ENCODE measurements at places on chromosomes 2 and 18.

- DNase-seq: no peak
Measured at GRCh38 chr18:23661735-23662308, 889 bp downstream of the ANKRD29 start.

- peak; percentile 83 for DNase-seq
Measured at GRCh38 chr18:31101183-31102024, 817 bp downstream of the DSC2 start.

DNA sequence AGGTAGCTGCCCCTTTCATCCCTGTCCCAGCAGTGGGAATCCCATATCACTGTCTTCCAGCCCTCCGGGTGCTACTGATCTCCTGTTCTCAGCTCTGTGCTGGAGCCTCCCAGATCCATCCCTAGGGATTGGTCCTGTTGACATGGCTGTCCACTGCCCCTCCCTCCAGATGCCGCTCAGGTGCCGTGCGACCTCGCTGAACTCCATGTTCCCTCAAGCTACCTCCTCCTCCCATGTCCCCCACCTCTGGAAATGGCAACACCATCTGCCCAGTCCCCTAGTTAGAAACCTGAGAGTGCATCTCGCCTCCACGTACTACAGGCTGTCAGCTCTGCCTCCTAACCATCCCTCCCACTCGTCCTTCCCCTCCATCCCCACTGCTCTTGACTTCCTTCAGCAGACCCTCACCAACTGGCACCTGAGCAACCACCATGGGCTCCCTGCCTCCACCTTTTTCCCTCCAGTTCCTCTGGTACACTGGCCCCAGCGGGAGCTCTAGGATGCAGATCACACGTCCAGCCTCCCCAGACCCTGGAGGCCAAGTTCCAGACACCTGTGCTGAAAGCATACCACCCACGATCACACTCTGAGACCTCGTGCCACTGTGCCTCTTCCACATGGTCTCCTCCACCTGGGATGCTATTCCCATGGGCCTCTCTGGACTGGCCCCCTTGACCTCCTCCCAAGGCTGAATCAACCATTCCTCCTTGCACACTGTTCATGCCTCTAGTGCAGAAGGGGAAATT is 106.8 kb downstream of the KLHL29 start:
- DNase-seq: no peak

GRCh38 chr18:46163091-46163490 is 58.9 kb downstream of the HAUS1 start:
- DNase-seq: no peak

DNA sequence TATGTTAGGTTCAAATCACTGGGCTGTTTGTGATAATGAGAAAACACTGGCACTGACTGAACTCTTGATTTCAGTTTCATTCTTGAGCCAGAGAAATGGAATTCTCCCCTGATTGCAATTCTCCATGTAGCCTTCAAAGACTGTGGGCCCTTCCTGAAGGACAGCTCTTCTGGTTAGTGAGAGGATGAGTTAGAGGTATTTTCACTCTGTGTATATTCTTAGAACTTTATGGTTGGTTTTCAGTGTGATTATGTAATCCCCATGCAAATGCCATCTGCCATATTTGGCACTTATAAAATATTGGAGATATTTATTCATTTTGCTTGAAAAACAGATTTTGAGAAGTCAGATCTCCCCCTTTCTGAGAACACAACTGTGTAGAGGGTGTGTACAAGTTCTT is 323.7 kb downstream of the SLC4A3 start:
- peak; percentile 4 for DNase-seq

DNA sequence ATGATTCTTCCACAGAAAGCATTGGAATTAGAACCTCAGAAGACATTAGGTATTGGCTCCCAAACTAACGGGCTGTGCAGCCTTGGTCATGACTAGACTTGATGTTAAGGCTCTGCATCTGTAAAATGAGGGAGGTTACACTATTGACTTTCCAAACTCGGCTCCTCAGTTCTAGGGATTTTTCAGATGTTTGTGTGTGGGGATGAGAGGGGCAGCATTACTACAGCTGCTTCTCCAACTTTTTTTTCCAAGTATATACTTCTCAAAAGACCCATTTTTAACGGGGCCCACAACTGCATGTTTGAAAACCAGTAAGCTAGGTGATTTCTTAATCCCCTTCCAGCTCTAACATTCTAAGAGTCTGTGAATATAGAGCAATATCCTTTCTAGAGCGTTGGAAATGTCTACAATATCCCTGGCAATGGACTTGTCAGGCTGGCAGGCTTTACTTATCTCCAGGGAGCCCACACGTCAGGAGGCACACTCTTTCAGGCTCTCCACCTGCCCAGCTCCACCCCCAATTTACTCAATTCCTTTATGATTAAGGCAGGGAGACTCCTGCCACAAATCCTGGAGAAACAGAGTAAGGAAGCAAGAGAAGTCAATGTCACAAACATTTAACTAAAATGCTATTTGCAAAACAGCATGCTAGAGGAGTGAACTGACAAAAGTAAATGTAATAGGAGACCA is 844 bp upstream of the MPV17 start:
- DNase-seq: no peak

DNA sequence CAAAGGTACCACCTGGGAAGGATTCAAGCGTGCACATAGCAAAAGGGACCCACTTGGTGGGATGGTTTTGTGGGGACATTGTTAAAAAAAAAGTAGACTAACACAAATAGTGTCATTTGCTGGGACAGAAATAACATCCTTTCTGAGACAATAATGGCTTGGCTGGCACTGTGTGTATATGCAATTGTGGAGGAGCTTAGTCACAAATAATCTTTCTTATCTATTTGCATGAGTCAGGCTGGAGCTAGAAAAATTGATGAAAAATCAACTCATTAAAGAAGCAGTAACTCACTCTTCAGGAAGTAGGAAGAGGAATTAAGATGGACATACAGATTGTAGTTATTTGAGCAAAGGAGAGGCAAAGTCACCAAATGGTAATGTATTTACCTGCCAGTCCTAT is 29.5 kb upstream of the ITGB6 start:
- no peak for DNase-seq

- no peak for DNase-seq
Measured at GRCh38 chr2:80815259-80815658, 510.7 kb upstream of the LRRTM1 start.

DNA sequence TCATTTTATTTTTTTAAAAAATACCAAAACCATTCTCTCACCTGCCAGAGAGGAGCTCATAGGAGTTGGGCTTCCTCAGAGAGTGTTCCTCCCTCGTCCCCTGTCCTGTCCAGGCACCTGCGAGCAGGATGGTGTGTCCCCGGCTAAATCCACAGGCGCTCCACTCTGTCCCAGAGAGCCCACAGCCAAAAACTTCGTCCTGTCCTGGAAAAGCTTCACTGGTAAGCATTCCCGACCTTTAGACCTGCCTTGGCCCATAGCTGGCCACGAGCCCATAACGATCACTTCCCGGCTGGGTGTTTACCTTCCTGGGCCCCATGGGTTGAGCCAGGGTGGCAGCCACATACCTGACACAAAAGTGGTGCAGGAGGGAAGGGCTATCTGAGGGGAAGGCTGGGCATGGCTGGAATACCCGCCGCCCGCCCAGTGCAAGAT is at the start of gene NGEF:
Gene NGEF, minus strand, starts transcription at position 230 of the 435 bp plus-strand sequence. CDS start 38,366 bp downstream, outside the sequence.
- no peak for DNase-seq

DNA sequence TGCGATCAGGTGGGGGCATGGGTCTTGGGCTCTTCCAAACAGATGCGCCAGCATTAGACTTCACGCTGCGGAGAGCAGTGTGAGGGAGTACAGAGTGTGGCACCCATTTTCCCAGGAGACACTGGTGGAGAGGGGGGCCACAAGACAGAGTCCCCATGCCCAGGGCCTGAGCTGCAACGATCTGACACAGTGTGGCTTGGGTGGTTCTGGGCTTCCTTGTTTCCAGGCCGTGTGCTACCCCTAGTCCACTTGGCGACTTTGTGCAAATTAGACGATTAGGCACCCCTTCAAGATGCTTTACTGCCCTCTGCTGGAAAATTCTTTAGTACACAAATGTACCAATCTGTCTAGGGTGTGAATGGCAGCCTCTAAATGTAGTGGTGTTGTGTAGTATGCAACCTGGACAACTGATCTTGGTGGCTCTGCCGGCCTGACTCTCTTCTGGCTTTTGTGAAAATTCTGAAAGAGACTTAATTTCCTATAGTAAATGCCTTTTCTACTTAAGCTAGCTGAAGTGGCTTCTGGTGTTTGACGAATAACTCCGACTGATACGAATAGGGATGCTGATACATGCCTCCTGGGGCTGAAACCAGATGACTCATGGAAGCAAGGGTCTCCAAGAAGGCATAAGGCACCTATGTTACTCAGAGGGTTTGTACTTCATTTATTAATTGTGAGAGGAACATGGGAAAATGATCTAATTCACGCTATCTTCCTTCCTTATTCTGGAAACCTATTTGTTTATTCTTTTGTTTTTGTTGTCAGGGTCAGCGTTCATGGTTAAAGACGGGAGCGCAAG is 92.3 kb upstream of the SMAD2 start:
- DNase-seq: peak; percentile 94

- DNase-seq: peak; percentile 70
Measured at GRCh38 chr2:112121682-112122254, 16.4 kb upstream of the FBLN7 start.

DNA sequence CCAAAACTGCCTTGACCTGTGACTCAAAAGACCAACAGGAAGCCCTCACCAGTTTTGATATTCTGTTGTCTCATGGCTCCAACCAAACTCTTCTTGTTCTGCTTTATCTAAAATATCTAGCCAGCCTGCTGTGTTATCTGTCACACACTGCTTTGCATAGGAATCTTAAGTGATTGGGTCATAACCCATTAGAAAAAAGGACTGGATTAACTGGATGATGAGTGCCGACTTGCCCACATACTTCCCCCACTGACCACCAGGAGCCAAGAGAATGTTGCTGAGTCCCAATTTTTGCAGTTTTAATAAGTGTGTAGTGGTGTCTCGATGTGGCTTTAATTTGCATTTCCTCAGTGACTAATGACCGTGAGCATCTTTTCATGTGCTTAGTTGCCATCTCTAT is 6.5 kb downstream of the MOGAT1 start:
- peak; percentile 47 for DNase-seq

GRCh38 chr2:195612611-195613495 is 44.2 kb upstream of the SLC39A10 start:
- DNase-seq: no peak

DNA sequence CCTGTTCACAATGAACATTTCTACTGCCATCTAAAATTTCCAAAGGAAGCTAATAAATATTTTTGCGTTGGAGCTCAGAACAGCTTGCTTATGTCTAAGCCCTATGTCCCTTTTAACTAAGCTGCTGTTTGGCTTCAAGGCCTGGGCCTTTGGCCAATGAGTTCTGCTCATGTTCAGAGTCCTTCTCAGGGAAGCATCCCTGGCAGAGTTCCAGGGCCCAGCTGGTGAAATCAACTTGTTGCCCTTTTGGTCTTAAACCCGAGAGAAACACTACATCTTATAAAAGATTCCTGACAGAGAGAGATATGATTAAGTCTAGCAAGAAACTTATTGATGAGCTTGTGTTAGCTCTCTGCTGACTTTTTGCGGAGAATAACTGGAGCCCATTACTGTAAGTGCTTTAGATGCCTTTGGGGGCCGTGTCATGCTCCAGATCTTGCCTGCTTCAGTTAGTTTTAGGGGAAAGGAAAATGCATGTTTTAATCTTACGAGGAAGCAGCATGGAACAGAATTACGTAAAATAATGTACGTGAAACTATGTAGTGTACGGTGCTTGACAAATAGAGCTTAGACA is 102.5 kb upstream of the NOSTRIN start:
- no peak for DNase-seq

GRCh38 chr2:31170071-31170698 is 31.9 kb upstream of the GALNT14 start:
- DNase-seq: peak; percentile 79

DNA sequence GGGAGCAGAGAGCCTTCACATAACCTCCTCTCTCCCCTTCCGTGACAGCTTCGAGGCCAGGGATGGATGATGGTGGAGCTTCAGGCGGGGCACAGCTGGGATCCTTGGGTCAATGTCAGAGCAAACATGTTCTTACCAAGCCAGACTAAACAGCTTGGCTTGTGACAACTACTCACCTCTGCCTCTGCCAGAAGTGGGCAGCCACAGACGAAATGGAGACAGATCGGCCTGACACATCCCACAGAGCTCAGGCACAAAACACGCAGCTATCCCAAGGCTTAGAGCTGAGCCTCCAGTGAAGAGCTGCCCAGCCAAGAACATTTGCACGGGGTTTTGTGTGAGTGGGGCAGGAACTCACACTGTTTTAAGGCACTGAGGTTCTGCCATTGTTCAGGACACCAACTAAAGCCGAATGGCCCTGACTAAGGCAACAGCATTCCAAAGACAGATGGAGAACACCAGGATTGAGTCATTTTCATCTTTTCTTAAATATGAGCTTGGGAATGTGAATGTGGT is 12.8 kb downstream of the PXDN start:
- DNase-seq: no peak

DNA sequence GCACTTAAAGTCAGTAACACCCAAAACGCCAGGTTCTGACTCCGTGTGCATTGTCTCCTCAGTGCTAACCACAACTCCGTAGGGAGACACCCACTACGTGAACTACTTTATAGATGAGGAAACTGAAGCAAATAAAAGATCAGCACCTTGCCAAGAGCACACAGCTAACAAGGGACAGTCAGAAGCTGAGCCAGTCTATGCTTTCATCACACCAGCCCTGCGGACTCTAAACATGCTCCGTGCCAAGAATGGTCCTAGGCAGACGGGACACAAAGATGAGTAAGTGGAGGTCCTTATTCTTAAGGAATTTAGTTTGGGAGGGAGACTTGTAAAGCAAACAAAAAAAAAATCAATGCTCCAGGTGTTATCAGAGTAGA is 9.6 kb downstream of the MBOAT2 start:
- DNase-seq: no peak

DNA sequence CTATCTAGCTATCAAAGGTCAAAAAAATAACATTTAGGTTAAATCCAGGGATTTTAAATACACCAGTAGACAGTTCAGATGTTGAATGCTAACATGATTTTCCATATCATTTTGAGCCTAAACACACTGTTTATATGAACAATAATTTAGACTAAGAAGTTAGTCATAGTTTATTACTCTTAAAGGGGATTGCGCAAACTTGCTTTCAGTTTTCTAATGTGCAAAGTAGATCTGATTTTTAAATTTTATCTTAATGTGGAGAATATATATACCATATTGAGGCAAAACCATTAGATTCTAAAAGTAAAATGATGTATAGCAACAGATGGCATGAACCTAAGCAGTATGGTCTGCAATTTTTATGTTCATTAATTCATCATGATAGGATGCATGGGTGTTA is 76.6 kb downstream of the CDH7 start:
- no peak for DNase-seq

GRCh38 chr18:7840411-7840810 is 273.3 kb downstream of the PTPRM start:
- no peak for DNase-seq

DNA sequence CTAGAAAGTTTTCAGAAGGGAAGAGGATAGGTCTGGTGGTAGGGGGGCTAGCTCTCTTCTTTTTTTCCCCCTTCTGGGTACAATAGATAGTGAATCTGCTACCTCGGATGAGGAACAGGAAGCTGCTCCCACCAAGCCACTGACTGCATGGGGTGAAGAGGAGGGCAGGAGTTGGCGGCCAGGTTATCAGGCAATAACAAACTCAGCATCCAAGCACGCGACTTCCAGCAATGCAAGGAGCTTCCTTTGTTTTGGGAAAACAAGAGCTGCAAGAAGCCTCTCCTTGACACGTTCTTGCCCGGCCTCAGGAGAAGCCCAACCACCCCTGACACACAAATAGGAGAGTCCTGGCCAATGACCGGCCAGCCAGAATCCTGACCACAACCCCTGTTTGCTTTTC is 32.2 kb downstream of the NHEJ1 start:
- DNase-seq: no peak

Data from suppressor macrophage treated with lipopolysaccharide for 1 hour (primary cell).